Bladder microvascular endothelial cell (primary cell): ENCODE measurements at places on chromosomes 11 and 22. TPM values are rescaled to one million over a fixed set of nuclear protein-coding genes. Genes with fewer than 3 reads are reported as not detected.

Gene TTC17
- total RNA-seq, result 37.7 and 95.2 TPM in 2 replicates

Gene OR51B5
- total RNA-seq, result not detected in 2 replicates

Gene OR10G7
- total RNA-seq, result not detected in 2 replicates

Gene ESAM
- total RNA-seq, result 70.3 and 74.5 TPM in 2 replicates

Gene PHETA2
- 14.4 and 28.8 TPM in 2 replicates for total RNA-seq
